Activated CD4-positive, alpha-beta T cell treated with anti-CD3 and anti-CD28 coated beads for 4 hours (primary cell): ENCODE measurements at places on chromosomes 2 and 18.

DNA sequence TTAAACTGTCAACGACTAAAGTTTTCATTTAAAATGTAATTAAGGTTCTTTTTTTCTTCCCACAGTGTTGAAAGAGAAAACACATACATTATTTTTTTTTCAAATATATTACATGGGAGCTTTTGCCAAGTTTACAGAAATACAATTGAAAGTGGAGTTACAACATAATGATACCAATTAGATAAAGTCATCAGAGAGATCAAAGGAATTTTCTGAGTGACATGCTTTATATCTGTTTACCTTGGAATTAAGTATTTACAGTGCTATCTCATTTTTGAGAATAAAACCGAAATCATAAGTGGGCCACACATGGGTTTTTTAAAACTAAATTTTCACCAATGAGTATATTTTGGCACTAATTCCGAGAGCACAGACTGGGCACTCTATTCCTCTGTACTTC, 165.2 kb downstream of the RAPGEF4 start:
- no peak for DNase-seq

DNA sequence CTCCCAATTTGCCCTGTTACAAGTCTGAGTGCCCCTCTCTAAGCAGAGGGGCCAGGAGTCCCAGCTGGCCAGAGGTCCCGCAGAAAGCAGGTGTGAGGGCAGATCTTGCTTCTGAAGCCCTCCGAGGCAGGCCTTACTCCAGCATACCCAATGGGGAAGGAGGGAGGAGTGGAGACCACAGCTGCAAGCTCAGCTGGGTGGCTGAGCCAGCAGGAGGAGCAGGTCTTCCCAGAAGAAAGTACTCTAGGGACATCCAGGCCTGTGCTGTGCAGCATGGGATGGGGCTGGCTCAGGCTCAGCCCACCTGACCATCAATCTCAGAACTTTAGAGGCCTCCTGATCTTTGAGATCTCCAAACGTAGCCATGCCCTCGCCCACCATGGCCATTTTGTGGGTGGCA, 31.3 kb downstream of the PLB1 start:
- DNase-seq: no peak

- no peak for DNase-seq
Measured at GRCh38 chr2:205915130-205915524, 170.8 kb downstream of the INO80D start.

- DNase-seq: no peak
Measured at GRCh38 chr2:46410273-46411244, 68.8 kb upstream of the TMEM247 start.

- DNase-seq: no peak
Measured at GRCh38 chr2:149617476-149617875, 29.9 kb upstream of the MMADHC start.

DNA sequence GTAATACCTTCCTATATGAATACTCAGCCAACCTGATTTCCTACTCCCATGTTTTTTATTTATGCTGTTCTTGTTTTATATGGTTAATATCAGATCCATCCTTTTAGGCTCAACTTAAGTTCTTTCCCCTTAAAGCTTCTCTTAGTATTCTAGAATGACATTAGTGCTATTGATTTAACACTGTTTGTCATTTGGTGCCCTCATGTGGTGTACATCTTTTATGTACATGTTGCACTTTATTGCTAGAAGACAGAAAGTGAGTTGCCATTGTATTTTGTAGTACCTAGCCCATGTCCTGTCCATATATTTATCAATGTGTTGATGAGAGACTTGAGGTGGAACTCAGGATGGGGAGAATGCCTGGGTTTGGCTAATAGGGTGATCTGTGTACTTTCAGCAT, 2.5 kb downstream of the HTRA2 start:
- DNase-seq: no peak

GRCh38 chr2:16755442-16755841, 89.8 kb upstream of the CYRIA start:
- no peak for DNase-seq

GRCh38 chr18:3901811-3902210, 451.8 kb downstream of the TGIF1 start:
- no peak for DNase-seq
